T-helper 1 cell (primary cell): ENCODE measurements at places on chromosomes 5 and 9.

- no peak for DNase-seq
These were observed 154.5 kb downstream of the NR3C1 start for GRCh38 chr5:143248822-143249579.

GRCh38 chr5:157719245-157719644 is 12.0 kb upstream of the THG1L start:
- no peak for DNase-seq

DNA sequence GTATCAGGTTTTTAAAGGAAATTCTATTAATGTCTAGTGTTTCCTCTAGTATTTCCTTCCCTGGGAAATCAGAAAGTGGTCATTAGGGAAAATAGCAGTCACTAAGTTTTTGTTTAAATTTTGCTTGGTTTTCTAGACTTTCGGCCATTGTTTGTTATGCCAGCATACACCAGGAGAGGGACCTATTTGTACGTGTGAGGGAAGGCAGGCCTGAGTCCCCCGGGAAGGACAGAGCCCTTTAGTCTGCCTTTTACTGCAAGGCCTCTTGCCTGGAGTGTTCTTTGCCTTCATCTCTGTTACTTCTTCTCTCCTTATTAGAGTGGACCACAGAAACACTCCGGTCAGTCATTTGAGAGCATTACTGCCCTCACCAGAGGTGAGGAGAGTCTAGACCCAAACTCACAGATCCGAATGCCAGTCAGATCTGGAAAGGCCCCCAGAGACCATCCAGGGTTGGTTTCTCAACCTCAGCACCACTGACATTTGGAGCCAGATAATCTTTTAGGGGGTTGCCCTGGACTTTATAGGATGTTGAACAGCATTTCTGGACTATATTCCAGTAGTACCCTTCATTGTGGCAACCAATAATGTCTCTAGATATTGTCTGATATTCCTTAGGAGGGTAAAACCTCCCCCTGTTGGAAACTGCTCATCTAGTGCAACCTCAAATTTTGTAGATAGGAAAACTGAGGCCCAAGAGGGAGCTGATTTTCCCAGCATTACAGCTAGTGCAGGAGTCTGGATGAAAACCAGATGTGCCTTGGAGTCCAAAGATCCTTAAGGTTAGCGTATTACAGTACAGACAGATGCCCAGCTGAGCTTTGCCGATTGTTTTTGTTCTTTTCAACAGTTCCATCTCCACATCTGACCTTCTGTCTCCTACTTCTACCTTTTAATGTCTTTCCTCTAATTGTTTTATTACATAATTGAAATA is 93.0 kb upstream of the NIPAL4 start:
- DNase-seq, result no peak

DNA sequence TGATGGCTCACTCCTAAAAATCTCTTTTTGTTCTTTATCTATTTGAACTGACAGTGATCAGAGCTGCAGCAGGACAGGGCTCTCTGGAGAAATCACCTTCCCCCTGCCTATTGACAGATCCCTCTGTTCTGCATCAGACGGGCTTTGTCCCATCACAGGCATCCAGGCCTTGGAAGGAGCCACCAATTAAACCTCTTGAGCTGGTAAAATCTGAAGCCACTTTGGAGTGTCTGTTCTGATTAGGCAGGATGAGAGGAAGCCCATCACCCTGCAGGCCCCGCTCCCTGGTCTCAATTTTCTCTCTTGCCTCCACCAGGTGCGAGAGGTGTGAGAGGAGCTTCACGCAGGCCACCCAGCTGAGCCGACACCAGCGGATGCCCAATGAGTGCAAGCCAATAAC is 97.7 kb downstream of the PRDM6 start:
- DNase-seq, result no peak

DNA sequence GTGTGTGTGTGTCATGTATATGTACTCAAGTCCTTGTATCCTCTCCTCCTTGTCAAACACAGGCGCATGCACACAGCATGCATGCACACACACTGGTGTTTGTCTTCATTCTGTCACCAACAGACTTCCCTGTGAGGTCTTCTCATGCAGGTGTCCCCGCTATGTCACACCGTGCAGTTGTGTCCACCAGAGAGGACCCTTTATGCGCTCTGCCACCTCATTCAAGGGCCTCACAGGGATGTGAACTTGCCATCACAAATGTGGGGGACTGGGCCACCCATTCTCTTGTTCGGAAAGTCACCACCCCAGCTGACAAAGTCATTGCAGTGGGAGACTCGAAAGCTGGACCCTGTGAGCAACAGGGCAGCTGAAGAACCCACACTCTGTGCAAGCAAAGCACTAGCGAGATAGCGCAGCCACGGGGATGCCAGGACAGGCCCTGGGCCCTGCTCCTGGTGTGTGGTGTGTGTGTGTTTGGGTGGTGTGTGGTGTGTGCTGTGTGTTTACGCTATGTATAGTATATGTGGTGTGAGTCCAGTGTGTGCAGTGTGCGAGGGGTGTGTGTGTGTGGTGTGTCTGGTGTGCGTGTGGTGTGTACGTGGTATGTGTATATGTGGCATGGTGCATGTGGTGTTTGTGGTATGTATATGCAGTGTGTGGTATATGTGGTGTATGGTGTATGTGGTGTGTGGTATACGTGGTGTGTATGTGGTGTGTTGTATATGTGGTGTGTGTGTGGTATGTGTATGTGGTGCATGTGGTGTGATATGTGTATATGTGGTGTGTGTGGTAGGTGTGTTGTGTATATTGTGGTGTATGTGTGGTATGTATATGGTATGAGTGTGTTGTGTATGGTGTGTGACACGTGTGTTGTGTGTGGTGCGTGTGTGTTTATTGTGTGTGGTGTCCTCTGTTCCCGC is 30.9 kb upstream of the NXNL2 start:
- DNase-seq, result no peak

DNA sequence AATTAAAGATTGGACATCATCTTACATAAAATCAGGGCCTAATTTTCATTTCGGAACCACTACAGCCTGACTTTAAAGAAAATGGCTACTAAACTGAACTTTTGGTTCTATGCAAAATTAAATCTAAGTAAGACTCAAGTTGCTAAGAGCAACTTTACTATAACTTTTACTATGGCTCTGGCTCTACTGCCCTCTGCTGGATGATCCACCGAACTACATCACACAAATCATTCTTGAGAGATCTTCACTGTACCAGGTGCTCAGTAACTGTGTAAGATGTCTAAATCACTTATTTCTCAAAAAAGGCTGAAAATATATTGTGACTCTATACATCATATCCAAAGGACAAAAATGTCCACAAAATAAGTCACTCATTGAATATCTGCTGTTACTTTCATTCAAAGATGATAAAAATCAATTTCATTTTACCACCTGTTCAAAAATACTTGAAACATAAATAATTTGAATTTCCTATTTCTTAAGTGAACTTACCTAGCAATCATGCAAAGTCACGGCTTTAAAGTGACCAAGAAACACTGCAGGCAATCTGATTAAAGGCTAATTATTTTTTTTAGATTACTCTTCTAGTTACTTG is 13.5 kb downstream of the MOCS2 start:
- peak; percentile 59 for DNase-seq

DNA sequence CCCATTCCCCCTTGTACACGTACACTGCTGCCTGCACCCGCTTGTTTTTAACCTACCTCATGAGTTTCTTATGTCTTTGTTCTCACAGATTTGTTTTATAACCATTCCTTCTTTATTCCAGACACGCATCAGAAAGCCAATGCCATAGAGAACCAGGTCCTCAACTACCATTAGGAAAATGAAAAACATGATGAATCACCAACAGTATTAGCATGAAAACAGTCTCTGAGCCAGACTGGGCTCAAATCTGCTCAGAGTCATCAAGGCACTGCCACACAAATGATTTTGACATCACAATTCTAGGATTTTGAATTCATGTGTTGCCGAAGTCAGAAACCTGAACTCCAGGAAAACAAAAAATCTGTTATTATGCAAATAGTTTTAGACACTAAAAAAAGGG is 394.1 kb upstream of the GRIA1 start:
- DNase-seq, result no peak

DNA sequence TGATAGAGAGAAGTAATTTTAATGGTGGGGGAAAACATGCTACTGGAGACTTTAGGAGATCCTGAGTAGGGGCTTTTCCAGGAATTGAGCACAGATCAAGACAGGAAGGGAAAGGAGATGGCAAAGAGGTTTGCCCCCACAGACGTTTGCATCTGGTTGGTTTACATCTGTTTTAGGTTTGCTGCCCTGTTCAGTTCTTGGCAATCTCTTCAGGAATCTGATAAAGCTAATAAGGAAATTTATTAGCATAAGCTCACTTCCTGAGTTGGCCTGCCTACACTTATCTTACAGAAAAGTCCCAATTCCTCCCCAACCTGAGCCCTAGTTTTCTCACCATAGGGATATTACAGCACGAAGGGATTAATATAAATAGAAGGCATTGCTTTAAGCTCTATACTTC is 3.4 kb upstream of the CFAP95 start:
- no peak for DNase-seq

- DNase-seq, result no peak
These were observed 126.2 kb upstream of the VLDLR start for GRCh38 chr9:2495221-2496005.

DNA sequence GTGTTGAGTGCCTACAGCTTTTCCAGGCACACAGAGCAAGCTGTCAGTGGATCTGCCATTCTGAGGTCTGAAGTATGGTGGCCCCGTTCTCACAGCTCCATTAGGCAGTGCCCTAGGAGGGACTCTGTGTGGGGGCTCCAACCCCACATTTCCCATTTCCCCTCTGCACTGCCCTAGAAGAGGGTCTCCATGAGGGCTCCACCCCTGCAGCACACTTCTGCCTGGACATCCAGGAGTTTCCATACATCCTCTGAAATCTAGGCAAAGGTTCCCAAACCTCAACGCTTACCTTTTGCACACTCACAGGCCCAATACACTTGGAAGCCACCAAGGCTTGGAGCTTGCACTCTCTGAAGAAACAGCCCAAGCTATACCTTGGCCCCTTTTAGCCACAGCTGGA is 131.3 kb downstream of the DEPDC1B start:
- DNase-seq, result no peak

- no peak for DNase-seq
These were observed 83.7 kb downstream of the SH3TC2 start for GRCh38 chr5:148979083-148979723.

GRCh38 chr9:88748566-88749261 is 213.7 kb downstream of the NXNL2 start:
- DNase-seq, result no peak

DNA sequence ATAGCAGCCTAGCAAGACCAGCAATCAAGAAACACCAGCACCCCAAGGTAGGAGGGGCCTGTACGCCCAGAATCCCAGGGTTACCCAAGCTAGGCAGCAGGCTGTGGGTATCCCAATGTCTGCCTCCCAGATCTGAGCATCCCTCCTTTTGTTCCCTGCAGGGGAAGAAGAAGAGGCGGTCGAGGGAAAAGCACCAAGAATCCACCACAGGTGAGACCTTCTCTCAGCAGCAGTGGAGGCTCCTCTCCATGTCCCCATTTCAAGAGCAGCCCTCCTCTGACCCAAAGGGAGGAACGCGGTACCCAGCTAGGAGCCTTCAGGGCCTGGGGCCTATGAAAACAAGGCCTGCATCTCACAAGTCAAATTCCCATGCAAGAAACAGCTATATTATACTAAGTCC is 28.9 kb downstream of the TCF7 start:
- no peak for DNase-seq

DNA sequence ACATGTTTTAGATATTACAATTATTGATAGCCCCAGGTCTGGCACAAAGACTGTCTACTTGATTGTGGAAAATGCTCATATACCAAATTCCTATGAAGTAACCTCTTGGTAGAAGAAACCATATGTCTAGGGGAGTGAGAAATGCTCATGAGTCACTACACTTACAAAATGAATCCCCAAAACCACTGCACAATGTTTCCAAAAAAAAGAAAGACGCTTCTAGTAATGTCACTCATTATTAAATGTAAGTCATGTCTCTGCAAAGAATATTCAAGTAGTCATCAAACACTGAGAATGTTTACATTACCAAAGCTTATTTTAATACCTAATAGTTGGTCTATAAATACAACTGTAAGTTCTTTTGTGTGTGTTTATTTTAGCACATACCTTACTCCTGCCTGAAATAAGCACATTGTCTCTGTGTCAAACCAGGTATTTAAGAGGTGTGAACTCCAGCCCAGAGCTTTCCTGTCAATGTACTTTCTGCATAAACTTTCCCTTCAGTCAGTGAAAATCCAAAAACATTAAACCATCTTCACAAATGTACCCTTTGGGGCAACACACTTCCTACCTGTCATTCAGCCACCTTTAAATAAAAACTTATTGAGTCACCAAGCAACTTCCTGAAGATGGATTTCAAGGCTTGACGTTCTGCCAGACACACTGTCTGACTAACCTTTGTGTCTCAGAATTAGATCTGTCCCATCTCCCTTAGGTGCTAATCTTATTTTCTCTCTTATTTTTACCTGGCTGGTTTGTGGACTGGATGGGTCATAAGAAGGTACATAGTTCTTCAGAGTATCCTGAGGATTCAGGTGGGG is 194.0 kb downstream of the NFIB start:
- no peak for DNase-seq

DNA sequence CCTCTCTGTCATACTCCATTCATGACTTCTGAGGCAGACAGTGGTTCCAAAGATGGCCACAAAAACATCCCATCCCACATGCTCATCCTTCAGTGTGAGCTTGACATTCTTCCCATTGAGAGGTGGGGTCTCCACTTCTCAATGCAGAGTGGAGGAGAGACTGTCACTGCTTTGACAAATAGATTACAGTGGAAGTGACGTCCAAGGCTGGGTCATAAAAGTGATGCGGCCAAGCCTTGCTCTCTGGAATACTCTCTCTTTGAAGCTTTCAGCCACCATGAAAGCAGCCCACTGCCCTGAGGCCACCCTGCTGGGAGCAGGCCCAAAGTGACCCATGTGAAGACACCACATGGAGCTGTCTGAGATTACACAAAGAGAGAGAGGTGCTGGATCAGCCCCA is 59.0 kb upstream of the DNAH5 start:
- no peak for DNase-seq

GRCh38 chr9:17739022-17739421 is 160.2 kb downstream of the SH3GL2 start:
- DNase-seq, result no peak

DNA sequence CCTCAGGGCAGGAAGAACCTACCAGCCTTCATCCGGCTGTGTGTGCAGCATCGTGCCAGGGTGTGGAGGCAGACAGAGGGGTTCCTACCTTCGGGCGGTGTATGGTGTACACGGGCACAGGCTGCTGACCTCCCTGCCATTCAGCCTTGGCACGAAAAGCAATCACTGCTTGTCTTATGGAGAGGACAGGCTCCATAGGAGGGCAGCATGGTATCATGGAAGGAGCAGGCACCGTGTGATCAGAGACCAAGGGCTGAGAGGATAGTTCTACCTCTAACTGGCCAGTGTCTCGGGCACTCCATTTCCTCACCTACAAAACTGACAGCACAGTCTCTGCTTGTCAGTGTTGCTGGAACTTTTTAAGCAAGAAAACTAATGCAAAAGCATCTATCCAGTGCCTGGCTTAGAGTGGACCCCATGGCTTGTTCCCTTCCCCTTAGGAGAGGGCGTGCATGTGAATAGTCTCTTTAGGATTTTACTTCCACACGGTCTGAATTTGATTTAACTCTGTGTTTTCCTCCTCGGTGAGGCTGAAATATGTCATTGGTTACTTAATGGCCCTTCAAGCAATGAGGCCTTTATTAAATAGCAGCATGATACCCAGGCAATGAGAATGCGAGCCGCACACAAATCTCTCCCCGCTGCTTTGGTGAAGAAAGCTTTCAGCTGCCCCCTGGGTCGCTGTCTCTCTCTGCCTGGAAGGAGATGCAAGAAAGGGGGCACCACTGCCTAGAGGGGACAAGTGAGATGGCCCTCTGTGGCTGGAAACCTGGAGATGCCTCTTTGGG is 22.2 kb downstream of the TTLL11 start:
- DNase-seq, result no peak
